Endothelial cell (in vitro differentiated cells): ENCODE measurements at places on chromosomes 4 and X. TPM values are rescaled to one million over a fixed set of nuclear protein-coding genes. Genes with fewer than 3 reads are reported as not detected.

GRCh38 chr4:52789774-52790173, 38.5 kb upstream of the ERVMER34-1 start:
- no peak for DNase-seq
- H3K27me3 ChIP-seq: no peaks in the 10 kb centered on the region

- no peak overlapping the region for H3K27ac ChIP-seq
- H3K36me3 ChIP-seq: no peaks in the 10 kb centered on the region
- DNase-seq: no peak
- no peak overlapping the region for H3K4me3 ChIP-seq
- H3K27me3 ChIP-seq: peaks cover 1% of the 10 kb centered on the region
Observed at GRCh38 chrX:110584083-110584482, 211.5 kb downstream of the CHRDL1 start.

DNA sequence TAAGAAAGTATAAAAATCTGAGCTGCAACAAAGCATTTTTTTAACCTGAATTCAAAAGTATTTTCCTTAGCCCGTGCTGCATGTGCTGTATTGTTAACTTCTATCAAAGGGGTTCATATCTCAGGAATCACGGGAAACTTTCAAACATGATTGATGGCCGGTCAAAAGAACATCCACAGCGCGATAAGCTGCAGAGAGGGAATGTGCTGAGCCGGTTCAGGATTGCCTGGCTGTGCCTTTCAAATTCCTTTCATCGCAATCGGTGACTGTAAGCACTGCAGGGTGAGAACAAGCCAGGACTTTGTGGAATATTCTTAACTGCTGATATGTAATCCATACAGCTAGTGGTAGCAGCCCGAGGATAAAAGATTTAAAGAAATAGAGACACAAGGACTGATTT, 210.9 kb upstream of the NOCT start:
- DNase-seq: no peak
- H3K36me3 ChIP-seq: no peaks in the 10 kb centered on the region
- H3K27ac ChIP-seq: no peak overlapping the region

- H3K27me3 ChIP-seq: peaks cover 5% of the 10 kb centered on the region
- peaks cover 3% of the 10 kb centered on the region for H3K36me3 ChIP-seq
- H3K4me3 ChIP-seq: no peak overlapping the region
- no peak overlapping the region for H3K27ac ChIP-seq
- H3K4me1 ChIP-seq: peaks cover 11% of the 10 kb centered on the region
Observed at GRCh38 chrX:129733335-129733734, 5.4 kb upstream of the XPNPEP2 start.

- DNase-seq: no peak
- H3K4me1 ChIP-seq: peaks cover 11% of the 10 kb centered on the region
- H3K36me3 ChIP-seq: no peaks in the 10 kb centered on the region
- no peak overlapping the region for H3K4me3 ChIP-seq
Observed at GRCh38 chrX:139091066-139091465, 379.5 kb upstream of the FGF13 start.

GRCh38 chr4:158459085-158459820, 62.4 kb upstream of the RXFP1 start:
- H3K4me1 ChIP-seq: no peaks in the 10 kb centered on the region
- no peak overlapping the region for H3K4me3 ChIP-seq
- DNase-seq: no peak
- H3K36me3 ChIP-seq: no peaks in the 10 kb centered on the region
- no peak overlapping the region for H3K27ac ChIP-seq

GRCh38 chr4:98951710-98952109, 22.8 kb upstream of the EIF4E start:
- H3K4me3 ChIP-seq: no peak overlapping the region
- H3K27ac ChIP-seq: no peak overlapping the region
- peaks cover 5% of the 10 kb centered on the region for H3K36me3 ChIP-seq
- peaks cover 4% of the 10 kb centered on the region for H3K27me3 ChIP-seq
- no peak for DNase-seq

FGFBP2 gene
- total RNA-seq: not detected

SPANXN3 gene
- not detected for total RNA-seq

CORIN gene
- 0.51 TPM for total RNA-seq

TBX22 gene
- 0.36 TPM for total RNA-seq

HSPA4L gene
- total RNA-seq: 1.6 TPM

SPANXD gene
- not detected for total RNA-seq

JCHAIN gene
- not detected for total RNA-seq

RHOXF1 gene
- not detected for total RNA-seq

C4orf54 gene
- total RNA-seq: not detected

EFHC2 gene
- total RNA-seq: 0.41 TPM
